ENCODE measurements at places on chromosomes 7 and 10.
A peak's percentile ranks its signal among the peaks of the same experiment; 100 is the strongest.

- DNase-seq, result no peak
Observed at GRCh38 chr7:104873401-104873800, 140.6 kb upstream of the KMT2E start.

DNA sequence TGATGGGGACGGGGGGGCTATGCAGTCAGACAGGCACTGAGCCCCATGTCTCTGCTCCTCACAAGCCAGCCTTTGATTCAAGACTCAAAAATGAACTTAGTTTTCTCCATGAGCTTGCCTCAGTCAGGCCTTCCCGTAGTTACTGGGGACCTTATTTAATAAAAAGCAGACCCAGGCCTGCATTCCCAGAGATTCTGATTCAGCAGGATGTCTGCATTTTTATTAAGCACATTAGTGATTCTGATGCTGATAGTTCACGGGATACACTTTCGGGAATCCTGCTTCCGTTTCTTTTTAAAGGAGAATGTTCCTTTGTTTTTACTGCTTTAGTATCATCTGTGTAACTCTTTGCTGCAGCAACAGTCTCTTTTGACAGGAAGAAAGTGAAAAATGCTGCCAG lies 28.3 kb upstream of the PLPP4 start:
- no peak for DNase-seq

DNA sequence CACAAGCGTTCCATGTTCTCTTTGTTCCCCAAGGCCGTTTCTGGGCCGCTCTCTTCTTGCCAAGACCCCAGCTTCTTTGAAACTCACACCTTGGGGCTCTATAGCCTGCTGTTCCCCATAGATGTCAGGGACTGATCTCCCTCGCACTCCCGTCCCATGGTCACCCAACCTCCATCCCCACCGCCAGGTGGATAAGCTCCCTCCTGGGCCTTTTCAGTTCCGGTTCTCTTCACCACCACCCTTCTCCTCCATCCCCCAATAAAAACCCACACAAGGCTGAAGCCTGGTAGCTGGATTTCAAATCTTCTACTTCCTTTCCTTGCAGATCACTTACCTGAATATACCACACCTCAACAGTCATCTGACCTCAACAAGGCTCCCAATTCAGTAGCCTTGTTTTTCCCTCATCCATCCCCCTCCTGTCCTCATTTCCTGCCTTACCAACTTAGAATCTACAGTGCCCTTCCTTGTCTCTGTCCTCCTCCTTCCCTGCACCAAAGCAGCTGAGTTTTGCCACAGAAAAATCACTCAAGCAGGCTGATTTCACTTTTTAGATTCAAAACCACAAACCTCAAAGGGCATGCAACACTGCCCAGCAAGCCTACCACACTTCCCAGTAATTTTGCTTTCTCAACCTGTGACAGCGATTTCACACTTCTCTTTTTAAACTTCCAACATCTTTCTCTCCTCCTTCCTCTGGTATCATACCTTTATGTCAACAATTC lies 7.7 kb downstream of the SLC37A3 start:
- DNase-seq, result no peak

DNA sequence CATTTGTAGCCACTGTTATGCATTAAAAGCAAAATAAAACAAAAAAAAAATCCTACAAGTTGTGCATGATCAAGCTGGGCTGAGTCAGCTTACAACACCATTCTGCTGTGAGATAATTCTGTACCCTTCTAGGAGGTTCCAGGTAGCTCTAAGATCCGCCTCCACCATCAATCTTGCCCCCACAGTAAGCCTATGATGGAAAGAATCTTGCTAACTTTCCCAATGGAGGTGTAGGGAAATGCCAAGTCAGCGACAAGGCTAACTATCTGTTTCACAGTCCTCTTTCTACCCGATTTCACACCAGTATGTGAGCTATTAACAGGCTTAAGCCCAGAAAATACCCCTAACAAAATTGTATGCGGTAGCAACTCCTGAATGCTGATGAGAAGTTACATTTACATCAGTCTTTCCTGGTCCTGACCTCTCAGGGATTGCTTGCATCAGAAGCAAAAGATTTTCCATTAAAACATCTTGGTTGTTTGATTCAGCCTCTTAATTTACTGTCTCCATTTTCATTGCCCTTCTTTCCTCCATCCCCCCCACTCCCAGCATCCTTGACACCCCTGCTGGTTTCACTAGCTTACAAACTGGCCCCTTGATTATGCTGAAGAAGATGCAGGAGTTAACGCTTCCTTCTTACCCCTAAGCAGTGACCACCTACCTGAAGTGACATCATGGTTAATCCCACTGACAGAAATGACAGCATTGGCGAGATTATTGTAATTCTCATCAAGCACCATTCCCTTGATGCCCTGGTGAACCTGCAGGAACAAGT lies 27.8 kb downstream of the CPN1 start:
- no peak for DNase-seq

- peak; percentile 34 for DNase-seq
Observed at GRCh38 chr10:14822879-14823755, 14.7 kb downstream of the CDNF start.

DNA sequence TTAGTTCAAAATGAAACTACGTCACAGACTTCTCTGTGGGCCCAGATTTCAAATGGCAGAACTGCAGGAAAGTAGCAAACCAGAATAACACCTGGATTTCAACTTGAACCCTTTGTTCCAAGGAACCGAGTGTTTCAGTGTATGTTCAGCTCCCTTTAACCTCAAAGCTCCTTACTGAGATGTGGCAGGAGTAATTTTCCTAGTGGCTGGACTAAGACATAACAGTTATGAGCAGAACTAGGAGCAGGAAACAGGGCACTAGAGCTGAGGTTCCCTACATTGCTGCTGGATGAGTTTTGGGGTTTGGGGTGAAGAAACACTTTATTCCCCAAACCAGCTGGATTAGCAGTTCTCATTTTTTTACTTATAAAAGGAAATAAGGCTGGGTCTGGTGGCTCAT lies 50.1 kb downstream of the NSUN6 start:
- no peak for DNase-seq

GRCh38 chr10:117248750-117249465 lies 8.0 kb downstream of the SLC18A2 start:
- DNase-seq, result no peak
